ENCODE measurements at places on chromosomes 4 and X.

- DNase-seq: no peak
Measured at GRCh38 chr4:74838746-74839370, 44.5 kb upstream of the BTC start.

GRCh38 chr4:183255487-183255886, 64.6 kb downstream of the CLDN22 start:
- no peak for DNase-seq

DNA sequence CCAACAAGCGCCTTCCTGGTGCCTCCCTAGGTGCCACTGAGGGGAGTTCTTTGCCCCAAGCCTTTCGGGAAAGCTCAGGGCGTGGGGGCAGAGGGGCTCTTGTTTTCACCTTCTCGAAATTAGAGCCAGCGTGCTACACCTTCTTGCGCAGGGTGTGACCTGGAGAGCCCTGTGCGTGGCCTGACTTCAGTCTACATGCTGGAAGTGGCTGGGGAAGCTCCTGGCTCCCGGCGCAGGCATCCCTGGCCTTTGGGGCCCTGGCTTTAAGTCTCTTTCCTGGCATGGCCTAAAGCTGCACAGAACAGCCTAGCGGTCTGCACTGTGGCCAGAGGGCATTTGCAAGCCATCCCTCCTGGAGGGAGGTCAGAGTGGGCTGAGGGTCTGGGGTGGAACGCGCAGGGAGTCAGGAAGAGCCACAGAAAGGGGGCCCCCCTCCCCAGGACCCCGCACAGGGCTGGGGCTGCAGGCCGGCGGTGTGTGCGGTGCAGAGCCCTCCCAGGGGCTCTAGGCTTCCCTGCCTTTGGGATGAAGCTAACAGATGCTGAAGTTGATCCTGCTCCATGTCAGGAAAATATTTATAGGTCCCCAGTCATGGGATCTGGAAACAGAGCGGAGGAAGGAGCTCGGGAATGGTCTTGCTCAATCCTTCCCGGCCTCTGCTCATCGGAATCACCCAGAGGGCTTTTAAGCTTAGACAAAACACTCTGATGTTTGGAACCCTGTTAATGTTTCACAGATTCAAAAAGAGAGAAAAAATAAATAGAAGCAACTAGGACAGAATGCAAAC, 781 bp upstream of the SPON2 start:
- no peak for DNase-seq

GRCh38 chr4:130591091-130591490, 1495.1 kb downstream of the C4orf33 start:
- no peak for DNase-seq

DNA sequence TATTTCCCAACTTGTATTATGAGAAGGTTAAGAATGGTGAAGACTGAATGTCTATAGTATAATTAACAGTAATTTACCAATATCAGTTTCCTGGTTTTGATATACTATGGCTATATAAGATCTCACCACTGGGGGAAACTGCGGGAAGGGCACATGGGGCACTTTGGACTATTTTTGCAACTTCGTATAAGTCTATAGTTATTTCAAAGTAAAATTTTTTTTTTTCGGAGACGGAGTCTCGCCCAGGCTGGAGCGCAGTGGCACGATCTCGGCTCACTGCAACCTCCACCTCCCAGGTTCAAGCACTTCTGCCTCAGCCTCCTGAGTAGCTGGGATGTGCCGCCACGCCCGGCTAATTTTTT, 46.1 kb downstream of the CXorf58 start:
- peak; percentile 15 for DNase-seq

GRCh38 chrX:27619975-27620374, 29.8 kb downstream of the DCAF8L2 start:
- DNase-seq: no peak

- no peak for DNase-seq
Measured at GRCh38 chr4:15692602-15693001, 10.3 kb upstream of the BST1 start.

DNA sequence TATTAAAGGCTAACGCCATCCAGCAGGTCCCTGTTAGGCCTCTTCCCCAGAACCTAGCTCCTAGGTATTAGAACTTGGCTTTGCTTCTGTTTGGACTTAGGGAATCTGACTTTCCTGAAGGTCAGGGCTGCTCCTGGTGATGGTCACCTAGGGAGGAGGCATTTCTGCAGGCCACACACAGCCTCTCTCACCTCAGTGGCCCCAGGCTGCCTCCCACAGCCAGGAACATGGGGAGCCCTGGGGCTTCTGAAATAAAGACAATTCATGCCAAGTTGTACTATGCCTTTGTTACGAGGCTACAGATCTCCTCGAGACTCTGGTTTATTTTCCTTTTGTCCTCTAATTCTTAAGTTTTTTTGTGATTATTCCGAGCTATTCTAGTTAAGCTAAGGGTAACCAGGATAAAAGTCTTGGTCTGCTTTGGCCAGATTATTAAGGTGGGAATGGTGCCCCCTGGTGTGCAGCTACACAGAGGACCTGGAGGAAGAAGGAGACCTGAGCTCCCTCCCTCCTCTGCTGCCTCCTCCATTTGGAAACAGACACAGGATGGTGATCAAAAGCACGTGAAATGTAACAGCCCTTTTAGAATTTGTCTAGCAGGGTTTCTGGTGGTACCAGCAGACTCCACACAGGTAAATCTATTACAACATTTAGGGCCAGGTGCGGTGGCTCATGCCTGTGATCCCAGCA, 131.0 kb downstream of the DCLK2 start:
- DNase-seq: peak; percentile 13

- peak; percentile 63 for DNase-seq
Measured at GRCh38 chr4:7335344-7336066, 99.2 kb downstream of the PSAPL1 start.

DNA sequence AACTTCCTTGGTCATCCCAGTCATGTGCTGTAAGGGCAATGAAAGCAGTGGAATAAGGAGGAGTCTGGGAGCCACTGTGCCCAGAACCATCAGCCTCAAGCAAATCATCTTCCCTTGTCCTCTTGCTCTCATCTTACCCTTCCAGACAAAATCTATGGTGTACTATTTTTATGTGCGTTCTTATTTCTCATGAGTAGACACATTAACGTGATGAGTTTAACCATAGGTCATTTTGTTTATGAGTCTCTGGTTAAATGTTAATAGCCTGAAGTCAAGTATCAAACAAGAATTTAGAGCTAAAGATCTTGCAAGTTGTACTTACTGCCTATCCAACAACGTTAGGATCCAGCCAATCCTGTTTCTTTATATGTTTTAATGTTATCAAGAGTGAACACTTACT, 495.3 kb downstream of the SPRY1 start:
- DNase-seq: no peak

- DNase-seq: peak; percentile 6
Measured at GRCh38 chrX:137166591-137166990, 132.8 kb upstream of the GPR101 start.

DNA sequence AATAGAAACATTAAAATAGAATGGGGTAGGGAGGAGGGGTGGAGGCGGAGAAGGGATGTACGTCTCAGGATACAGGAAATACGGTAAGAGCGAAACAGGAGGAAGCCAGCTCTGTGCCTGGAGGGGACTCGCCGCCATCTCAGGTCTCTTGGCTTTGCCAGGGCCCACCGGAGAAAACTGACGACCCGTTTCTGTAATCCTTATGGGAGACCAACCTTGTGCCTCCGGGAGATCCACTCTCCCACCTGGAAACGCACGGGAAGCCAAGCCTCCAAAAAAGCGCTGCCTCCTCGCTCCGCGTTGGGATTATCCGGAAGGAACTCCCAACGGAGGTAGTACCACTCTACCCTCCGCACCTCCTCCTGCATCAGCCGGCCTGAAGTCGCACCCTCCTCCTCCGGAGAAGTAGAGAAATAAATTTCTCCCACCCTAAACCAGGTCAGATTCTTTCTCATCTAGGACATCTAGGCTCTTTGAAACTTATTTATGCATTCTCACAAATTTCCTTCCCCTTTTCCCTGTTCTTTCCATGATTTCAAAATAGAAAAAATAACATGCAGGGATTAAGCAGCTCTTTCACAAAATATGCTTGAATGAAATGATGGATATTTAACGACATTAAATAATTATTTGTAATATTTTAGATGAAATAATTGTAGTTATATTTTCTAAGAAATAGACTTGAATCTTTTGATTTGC, at the start of gene NBDY:
Gene NBDY (plus strand): TSS at position 92 of the 699 bp plus-strand sequence. CDS start 111 bp downstream, at position 203.
- DNase-seq: peak; percentile 24

- no peak for DNase-seq
Measured at GRCh38 chr4:38466401-38466800, 197.6 kb upstream of the KLF3 start.

DNA sequence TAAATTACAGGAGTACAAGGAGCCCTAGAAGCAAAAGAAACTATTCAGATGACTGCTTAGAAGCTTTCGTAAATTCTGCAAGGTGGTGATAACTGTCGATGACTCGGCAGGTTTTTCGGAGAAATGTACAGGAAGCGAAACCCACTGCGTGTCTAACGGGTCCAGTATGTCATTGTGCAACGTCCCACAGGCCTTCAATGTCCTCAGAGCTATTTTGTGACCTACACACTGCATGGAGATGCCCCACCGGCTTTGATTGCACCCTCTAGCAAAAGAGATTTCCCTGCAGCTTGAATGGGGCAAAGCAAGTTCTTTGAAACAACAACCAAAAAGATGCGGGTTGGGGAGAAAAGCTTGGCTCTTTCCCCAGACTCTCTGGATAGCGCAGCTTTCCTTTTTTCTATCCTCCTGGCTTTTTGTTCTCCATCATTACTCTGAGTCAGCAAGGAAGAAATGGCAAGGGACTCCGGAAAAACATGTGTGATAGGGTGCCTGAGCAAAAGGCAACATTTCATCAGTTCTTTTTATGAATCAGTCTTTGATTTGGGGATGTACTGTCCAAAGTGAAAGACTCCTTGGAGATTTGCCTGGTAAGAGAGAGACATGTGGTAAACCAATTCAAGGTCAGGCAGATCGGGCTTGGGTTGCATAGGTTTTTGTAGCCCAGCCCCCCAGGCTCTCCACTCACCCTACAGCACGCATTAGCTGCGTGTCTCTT, 112.0 kb upstream of the TBL1X start:
- peak; percentile 55 for DNase-seq

- no peak for DNase-seq
Measured at GRCh38 chr4:76716658-76717057, 181.3 kb downstream of the SOWAHB start.

DNA sequence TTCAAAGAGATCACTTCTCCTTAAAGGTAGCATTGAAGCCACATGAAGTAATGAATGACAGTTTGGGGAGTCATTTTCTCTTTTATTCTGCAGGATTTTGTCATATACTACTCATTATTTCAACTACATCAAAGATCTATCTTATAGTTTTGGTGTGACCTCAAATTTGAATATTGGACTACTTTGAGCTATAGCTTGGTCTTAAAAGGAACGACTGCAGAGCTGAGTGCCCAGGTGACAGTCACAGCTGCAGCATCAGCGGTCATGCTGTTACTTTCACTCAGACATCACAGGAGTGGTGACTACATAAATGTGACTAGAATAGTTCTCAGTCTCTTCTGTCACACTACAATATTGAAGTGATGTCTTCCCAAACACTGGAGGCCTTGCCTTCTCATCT, 10.7 kb upstream of the SPCS3 start:
- DNase-seq: no peak

GRCh38 chr4:2745981-2746806, 9.9 kb downstream of the TNIP2 start:
- DNase-seq: peak; percentile 80

GRCh38 chr4:147923854-147924253, 192.0 kb downstream of the ARHGAP10 start:
- no peak for DNase-seq

DNA sequence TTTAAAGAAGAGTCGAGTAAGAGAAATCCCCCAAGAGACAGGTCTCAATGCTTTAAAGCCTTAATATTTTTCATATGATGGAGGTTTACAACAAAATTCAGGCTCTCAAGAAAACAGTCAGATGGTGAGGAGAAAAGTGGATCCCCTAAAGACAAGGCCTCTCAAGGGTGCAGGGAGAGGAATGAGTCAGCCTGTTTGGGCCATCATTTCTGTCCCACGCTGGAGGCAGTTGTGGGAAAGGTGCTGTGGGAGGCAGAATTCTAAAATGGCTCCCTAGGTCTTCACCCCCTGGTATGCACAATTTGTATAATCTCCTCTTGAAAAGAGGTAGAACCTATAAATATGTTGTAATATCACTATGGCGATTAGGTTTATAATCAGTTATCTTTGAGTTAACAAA, 4.6 kb upstream of the TIFA start:
- DNase-seq: no peak

GRCh38 chr4:97013711-97014110, 1129.6 kb downstream of the STPG2 start:
- DNase-seq: no peak

DNA sequence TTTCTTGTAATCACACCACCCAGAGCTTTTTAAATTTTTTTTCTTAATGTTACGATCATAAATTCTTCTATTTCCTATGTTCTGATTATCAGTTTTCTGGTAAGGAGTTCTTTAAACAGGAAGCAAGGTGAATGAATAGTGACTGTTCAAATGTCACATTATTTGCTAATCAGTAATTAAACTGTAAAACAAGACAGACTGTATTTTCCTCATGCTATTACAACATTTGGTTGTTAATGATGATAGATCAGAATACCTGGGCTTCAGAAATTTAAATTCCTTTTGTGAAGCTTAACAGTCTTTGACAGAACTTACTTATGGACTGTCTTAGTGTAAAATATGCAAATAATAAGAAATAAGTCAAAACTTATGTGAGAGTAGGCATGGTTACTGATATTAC, 41.4 kb downstream of the CLCN3 start:
- DNase-seq: no peak

DNA sequence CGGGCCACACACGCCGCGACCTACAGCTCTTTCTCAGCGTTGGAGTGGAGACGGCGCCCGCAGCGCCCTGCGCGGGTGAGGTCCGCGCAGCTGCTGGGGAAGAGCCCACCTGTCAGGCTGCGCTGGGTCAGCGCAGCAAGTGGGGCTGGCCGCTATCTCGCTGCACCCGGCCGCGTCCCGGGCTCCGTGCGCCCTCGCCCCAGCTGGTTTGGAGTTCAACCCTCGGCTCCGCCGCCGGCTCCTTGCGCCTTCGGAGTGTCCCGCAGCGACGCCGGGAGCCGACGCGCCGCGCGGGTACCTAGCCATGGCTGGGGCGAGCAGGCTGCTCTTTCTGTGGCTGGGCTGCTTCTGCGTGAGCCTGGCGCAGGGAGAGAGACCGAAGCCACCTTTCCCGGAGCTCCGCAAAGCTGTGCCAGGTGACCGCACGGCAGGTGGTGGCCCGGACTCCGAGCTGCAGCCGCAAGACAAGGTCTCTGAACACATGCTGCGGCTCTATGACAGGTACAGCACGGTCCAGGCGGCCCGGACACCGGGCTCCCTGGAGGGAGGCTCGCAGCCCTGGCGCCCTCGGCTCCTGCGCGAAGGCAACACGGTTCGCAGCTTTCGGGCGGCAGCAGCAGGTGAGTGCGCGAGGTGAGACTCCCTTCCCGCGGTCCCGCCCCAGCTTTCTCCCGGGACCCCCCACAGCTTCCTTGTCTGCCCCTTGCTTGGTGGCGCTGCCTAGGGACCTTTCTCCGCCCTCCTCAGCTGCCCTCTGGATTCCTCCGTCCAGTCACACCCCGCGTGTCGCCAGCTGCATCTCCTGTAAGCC, 678 bp downstream of the BMP3 start:
- no peak for DNase-seq

DNA sequence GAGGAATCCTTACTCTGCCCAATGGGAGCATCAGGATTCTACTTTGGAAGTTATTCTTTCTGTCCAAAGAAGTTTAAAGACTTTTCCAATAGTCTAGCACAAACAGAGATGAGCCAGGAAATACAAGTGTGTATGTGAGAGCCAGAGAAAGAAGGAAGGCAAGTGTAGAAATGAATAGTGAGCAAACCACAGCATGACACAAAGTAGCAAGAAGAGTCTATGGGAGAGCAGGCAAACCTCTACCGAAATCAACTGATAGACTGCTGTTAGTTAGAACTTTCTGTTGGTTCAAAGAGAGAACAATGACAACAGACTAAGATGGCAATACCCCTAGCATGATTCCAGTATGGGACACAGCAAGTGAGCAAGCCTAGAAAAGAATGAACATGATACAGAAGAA, 16.1 kb upstream of the GPR34 start:
- no peak for DNase-seq
